ENCODE measurements at places on chromosomes 2 and 18.

- no peak overlapping the region for H3K27ac ChIP-seq
- DNase-seq: peak; percentile 82
- peaks cover 43% of the 10 kb centered on the region for H3K4me1 ChIP-seq
- H3K27me3 ChIP-seq: no peaks in the 10 kb centered on the region
- no peak overlapping the region for H3K4me3 ChIP-seq
Measured at GRCh38 chr2:41966431-41966893, 81.4 kb upstream of the PKDCC start.

DNA sequence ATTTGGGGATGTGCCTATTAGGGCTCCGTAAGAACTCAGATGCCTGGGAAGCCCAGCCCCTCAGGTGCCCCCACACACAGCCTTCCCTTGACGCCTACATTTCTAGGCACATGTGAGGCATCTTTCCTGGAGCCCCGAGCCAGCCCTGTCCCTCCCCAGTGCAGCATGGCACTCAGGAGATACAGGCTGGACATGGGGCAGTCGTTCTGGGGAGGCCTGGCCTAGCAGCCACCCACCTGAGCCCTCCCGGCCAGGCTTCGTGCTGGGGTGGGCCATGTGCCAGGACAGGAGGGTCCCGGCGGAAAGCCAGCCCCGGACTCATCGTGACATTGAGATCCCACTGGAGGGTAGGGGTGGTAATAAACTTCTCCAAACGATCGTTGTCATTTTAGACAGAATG lies 15.2 kb downstream of the BOK start:
- no peak for DNase-seq
- H3K36me3 ChIP-seq: peaks cover 33% of the 10 kb centered on the region
- H3K4me3 ChIP-seq: no peak overlapping the region
- H3K27ac ChIP-seq: no peak overlapping the region
- peaks cover 7% of the 10 kb centered on the region for H3K4me1 ChIP-seq
- H3K27me3 ChIP-seq: no peaks in the 10 kb centered on the region

GRCh38 chr2:36367895-36368353 lies 12.3 kb downstream of the CRIM1 start:
- peak; percentile 64 for DNase-seq
- H3K27me3 ChIP-seq: no peaks in the 10 kb centered on the region
- no peak overlapping the region for H3K4me3 ChIP-seq
- H3K27ac ChIP-seq: peak overlapping the region; percentile 81

DNA sequence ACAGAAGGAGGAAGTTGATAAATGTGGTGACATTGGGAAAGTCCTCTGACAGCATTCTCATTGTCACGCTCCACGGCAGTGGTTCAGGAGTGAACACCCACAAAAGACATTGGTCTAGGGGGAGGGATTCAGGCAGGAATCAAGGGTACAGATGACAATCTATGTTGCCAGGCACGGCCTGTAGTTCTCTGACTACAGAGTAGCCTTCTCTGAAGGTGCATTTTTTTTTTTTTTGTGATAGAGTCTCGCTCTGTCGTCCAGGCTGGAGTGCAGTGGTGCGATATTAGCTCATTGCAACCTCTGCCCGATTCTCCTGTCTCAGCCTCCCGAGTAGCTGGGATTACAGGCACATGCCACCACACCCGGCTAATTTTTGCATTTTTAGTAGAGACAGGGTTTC lies 7.4 kb upstream of the MOB1A start:
- DNase-seq: peak; percentile 46
- peaks cover 7% of the 10 kb centered on the region for H3K4me1 ChIP-seq
- H3K4me3 ChIP-seq: no peak overlapping the region

DNA sequence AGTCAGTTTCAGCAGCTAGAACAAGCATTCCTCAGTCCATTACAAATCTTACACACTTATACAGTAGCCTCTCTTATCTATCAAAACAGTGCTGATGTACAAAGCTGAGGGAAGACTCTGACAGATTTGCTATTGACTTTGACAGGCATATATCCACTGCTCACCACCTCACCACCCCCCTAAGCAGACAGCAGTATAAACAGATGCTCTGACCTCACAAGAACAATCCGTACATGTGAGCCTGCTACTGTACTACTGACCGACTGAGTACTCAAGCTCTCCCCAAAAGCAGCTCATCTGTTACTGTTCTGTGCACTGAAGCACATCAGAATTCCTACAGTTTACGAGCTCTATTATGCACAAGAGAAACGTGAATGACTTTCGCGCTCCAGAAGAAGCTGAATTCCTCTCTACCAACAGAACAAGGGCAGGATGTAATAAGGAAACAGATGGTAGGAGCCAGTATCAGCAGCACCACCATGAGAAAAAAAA lies 95.6 kb upstream of the PDE1A start:
- H3K27ac ChIP-seq: no peak overlapping the region
- no peaks in the 10 kb centered on the region for H3K4me1 ChIP-seq
- no peaks in the 10 kb centered on the region for H3K36me3 ChIP-seq
- no peak overlapping the region for H3K4me3 ChIP-seq
- no peak for DNase-seq

GRCh38 chr18:24937639-24938275 lies 414.2 kb downstream of the ZNF521 start:
- no peak for DNase-seq
- H3K27me3 ChIP-seq: no peaks in the 10 kb centered on the region
- no peak overlapping the region for H3K4me3 ChIP-seq
- H3K36me3 ChIP-seq: no peaks in the 10 kb centered on the region
- H3K4me1 ChIP-seq: no peaks in the 10 kb centered on the region
- H3K27ac ChIP-seq: no peak overlapping the region

DNA sequence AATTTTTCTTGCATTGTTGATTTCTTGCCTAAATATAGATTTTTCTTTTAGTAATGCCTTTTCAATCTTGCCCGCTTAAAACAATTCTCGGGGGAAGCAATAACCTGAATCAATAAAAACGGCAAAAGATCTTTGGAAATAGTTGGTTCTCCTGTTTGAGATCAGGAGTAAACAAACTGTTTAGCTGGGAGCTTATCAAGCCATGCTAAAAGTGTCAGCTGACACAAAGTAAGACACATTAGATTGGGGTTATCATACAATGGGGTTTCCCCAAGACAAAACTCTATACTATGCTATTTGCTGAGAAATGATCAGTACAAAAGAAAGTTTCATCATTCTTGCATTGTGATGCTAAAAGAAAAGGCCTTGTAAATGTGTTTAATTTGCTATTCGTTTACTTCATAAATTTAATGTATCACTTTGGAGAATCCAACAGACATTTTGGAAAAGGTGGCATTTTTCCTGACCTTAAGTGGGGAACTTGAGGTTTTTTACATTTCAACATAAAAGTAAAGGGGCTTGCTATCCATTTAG lies 46.5 kb downstream of the ATIC start:
- DNase-seq: peak; percentile 70
- H3K27ac ChIP-seq: no peak overlapping the region
- no peaks in the 10 kb centered on the region for H3K27me3 ChIP-seq
- H3K4me1 ChIP-seq: no peaks in the 10 kb centered on the region
- no peak overlapping the region for H3K4me3 ChIP-seq

DNA sequence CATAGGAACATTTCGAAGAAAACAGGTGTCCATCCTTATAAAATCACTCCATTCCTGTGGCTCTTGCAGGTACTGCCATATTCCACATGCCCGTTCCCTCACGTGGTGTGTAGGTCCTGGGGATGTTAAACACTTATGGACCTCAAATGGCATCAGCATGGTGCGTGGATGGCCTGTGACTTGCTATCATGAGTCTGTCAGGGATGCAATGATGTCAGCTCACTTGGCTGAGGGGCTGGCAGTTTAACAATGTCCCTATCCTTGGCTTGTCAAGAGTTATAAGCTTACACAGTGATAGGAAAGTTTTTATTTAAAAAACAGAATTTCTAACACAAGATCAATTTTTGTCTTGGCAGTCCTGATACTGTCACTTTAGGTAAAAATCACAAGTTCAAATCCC lies 28.8 kb downstream of the MAIP1 start:
- H3K27ac ChIP-seq: no peak overlapping the region
- H3K4me3 ChIP-seq: no peak overlapping the region
- peaks cover 2% of the 10 kb centered on the region for H3K4me1 ChIP-seq
- no peaks in the 10 kb centered on the region for H3K36me3 ChIP-seq

DNA sequence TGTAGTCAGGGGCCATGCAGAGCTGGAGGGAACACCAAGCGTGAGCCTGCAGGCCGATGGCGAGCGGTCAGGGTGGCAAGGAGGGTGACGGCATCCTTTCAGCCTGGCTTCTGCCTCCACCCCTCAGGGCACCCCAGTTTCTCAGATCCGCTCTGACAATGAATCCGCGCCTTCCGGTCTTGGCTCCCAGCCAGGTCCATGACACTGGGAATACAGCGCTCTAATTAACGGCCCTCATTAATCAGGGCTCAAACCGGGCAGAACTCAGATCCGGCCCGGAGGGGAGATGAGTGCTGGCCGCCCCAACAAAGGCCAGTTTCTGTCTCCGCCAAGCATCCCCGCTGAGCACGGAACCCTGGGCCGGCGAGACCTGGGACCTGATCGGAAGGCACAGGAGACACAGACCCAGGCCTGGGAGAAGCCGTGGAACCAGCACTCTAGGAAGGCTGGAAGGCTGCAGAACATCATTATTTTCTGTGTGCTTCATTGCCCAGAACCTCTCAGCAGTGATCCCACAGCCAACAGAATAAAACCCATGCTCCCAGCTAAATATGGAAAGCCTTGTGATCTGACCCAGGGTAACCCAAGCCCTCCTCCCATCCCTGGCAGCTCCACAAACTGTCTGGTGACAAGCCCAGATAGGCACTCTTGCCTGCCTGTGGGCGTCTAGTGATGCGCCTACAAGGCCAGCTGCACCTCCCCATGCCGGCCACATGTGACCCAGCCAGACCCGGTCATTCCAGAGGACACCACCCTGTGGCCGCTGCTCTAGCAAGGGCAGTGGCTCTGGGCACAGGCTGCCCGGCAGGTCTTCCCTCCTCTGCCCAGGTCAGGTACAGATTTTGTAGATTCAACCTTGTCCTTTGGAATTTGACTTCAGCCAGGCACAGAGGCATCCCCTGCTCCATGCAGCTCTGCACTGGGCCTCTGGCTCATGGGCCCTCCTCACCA lies 438.7 kb upstream of the MYT1L start:
- H3K36me3 ChIP-seq: no peaks in the 10 kb centered on the region
- H3K27ac ChIP-seq: no peak overlapping the region
- H3K4me3 ChIP-seq: no peak overlapping the region

Data from trophoblast cell (in vitro differentiated cells and primary cell).